Cardiac fibroblast (primary cell): ENCODE measurements at places on chromosomes 11 and 22.

GRCh38 chr11:3626250-3626960, 15.4 kb downstream of the ART5 start:
- no peak for DNase-seq

DNA sequence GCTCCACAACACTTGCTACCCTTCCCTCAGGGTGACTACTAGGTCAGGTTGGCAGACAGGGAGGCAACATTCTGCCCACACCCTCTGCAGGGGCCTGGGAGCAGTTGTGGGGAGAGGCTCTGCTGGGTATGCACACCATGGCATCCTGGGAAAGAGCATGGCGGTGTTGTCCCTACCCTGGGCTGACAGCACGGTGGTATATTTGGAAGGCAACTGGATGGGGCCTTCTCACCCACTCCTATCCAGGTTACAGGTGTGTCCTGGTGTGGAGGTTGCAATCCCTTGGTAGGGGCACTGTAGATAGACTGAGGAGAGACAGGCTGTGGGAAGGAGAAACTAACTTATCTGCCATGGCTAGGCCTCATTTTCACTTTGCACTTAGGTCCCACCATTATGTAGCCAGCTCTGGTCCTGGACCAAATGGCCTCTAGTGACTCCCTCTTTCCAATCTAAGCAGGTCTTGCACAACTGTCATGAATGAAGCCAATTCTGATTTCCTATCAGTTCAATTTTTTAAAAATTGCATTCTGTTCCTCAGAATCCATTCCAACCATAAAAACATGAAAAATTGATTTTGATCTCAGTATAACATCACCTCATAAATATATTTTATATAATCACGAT, 54.0 kb upstream of the CD44 start:
- no peak for DNase-seq

GRCh38 chr11:103608566-103608965, 427.9 kb upstream of the DDI1 start:
- peak; percentile 84 for DNase-seq

GRCh38 chr11:67639438-67639859, at the start of gene TBX10:
TSS of gene TBX10 (minus strand) at chr11:67639763. CDS start at chr11:67639472, 291 bp downstream.
- no peak for DNase-seq

DNA sequence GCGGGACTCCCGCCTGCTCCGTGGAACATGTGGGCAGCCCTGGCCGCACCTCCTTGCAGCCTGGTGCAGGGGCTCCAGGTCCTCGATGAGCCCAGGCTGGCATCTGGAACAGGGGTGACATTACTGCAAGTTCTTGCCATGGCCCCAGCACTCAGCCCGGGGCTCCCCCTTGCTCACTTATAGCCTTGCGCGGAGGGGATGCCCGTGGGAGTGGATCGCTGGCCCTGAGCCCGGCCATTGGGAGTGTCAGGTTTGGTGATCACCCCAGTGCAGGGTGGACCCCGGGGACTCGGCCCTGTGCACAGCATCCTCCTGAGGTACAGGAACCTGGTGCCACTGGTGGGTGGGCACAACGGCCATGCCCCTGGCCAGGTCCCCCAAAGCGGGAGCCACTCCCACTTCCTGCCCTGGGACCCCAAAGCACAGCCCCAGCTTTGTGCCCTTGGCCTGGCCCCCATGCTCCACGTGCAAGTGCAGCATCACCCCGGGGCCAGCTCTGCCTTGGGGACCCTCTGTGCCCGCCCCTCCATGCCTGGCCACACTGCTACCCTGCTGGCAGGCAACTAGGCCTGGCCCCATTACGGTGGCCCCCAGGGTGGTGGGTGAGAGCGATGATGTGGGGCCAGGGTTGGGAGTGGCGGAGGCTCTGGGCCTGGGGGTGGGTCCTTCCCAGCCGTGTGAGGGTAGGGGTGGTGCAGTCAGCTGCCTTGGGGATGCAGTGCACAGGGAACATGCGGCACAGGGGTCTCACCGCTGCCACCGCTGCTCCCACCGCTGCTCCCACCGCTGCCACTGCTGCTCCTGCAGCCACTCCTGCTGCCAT, 439.8 kb downstream of the TBC1D22A start:
- DNase-seq = no peak

GRCh38 chr11:100756559-100756958, 69.5 kb downstream of the ARHGAP42 start:
- DNase-seq = peak; percentile 56

DNA sequence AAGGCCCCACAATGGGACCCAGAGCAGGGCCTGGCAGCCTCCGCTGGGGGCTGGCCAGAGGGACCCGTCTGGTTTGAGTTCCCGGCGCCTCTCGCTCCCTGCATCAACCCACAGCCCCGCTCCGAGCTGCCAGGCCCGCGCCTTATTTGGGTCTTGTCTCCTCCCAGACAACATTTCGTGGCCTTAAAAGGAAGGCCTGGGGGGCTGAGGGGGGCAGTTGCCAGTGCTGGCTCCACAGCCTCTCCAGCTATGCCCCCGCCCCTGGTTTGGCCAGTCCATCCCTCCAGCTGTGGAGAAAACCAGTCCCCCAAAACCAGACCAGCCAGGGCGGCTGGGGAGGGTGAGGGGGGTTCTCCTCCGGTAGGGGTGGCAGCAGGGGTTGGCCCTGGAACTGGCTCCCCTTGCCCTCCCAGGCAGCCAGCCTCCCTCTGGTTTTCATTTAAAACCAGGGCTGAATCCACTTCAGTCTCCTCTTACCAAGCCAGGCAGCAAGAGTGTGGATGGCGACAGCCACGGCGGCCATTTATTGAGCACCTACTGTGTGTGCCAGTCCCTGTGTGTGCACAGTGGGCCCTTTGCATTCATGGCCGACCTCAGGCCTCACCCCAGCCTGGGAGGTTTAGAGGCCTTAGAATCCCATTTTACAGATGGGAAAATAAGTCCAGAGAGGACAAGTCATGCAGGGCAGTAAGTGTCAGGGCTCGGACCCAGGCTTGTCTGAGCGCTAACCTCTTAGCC, 18.6 kb downstream of the EMID1 start:
- no peak for DNase-seq

GRCh38 chr11:69958308-69958707, 119.8 kb upstream of the ANO1 start:
- peak; percentile 57 for DNase-seq

- peak; percentile 92 for DNase-seq
These were observed at the start of gene LTBP3 for GRCh38 chr11:65558002-65558929. TSS of gene LTBP3 (minus strand) at chr11:65558359. CDS start at chr11:65557959, 400 bp downstream.

GRCh38 chr11:107716884-107717532, 5.2 kb upstream of the SLN start:
- no peak for DNase-seq

- no peak for DNase-seq
These were observed 23.2 kb downstream of the ISX start for GRCh38 chr22:35089139-35089538.

GRCh38 chr11:112831969-112832766, 129.1 kb upstream of the NCAM1 start:
- no peak for DNase-seq

DNA sequence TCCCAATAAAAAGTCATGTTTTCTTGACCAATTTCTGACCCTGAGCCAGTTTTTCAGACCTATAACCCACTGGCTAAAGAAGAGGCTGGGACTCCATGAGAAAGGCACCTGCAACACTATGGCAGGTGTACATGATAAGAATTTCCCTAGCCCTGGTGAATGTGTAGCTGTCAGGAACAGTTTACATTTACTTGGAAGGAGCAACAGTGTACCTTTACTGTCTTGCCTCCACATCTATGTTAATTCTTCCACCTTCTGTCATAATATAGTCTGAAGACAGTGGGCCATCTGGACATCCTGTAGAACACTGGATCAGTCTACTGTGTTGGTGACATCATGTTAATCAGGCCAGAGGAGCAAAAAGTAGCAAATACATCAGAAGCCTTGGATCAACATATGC, 72.1 kb upstream of the CD82 start:
- no peak for DNase-seq

GRCh38 chr11:132674151-132674550, 858.1 kb downstream of the OPCML start:
- DNase-seq = no peak
